ENCODE measurements at places on chromosomes 16 and 17. TPM values are rescaled to one million over a fixed set of nuclear protein-coding genes. Genes with fewer than 3 reads are reported as not detected.

KRT36 gene
- total RNA-seq: not detected

KRT39 gene
- total RNA-seq: not detected

ULK2 gene
- total RNA-seq: 6.0 TPM

MFAP4 gene
- total RNA-seq: 10.1 TPM

AANAT gene
- not detected for total RNA-seq

BRIP1 gene
- total RNA-seq: 4.6 TPM

CDH8 gene
- 1.2 TPM for total RNA-seq

CLEC18B gene
- total RNA-seq: 0.38 TPM

TMEM98 gene
- total RNA-seq: 14.8 TPM

PRAC2 gene
- total RNA-seq: not detected

GRB2 gene
- 128 TPM for total RNA-seq

PERCC1 gene
- not detected for total RNA-seq

TBC1D3K gene
- not detected for total RNA-seq

OMG gene
- total RNA-seq: not detected

SPNS3 gene
- not detected for total RNA-seq

EFNB3 gene
- total RNA-seq: 2.7 TPM

KRTAP9-4 gene
- not detected for total RNA-seq

ERCC4 gene
- 8.2 TPM for total RNA-seq

BCKDK gene
- total RNA-seq: 31.4 TPM

PRSS33 gene
- total RNA-seq: not detected

CACNG4 gene
- total RNA-seq: 0.08 TPM

PRDM7 gene
- not detected for total RNA-seq

FBXL19 gene
- 28.7 TPM for total RNA-seq

WSCD1 gene
- total RNA-seq: 1.5 TPM

AGRP gene
- not detected for total RNA-seq

NT5M gene
- 2.7 TPM for total RNA-seq

MYH2 gene
- total RNA-seq: not detected

RILP gene
- 16.5 TPM for total RNA-seq

CNTROB gene
- total RNA-seq: 12.4 TPM

HDAC5 gene
- total RNA-seq: 82.6 TPM

MGRN1 gene
- total RNA-seq: 25.6 TPM

KRTAP16-1 gene
- total RNA-seq: not detected

TEFM gene
- total RNA-seq: 3.6 TPM

BCL6B gene
- 0.56 TPM for total RNA-seq

TEX19 gene
- total RNA-seq: not detected

DBF4B gene
- 5.0 TPM for total RNA-seq

FAM20A gene
- total RNA-seq: 9.6 TPM

METRN gene
- 6.0 TPM for total RNA-seq

CEP95 gene
- 30.2 TPM for total RNA-seq

MED9 gene
- total RNA-seq: 11.5 TPM

ACSM2B gene
- not detected for total RNA-seq

C17orf113 gene
- 0.35 TPM for total RNA-seq

ABCC3 gene
- total RNA-seq: 20.9 TPM

C16orf86 gene
- 2.4 TPM for total RNA-seq

LPO gene
- not detected for total RNA-seq

MYH11 gene
- 128 TPM for total RNA-seq

TNFRSF13B gene
- not detected for total RNA-seq

FOXL1 gene
- total RNA-seq: 0.13 TPM

ANKRD40CL gene
- total RNA-seq: not detected

MMP2 gene
- total RNA-seq: 210 TPM

CBFA2T3 gene
- total RNA-seq: 0.18 TPM

CCDC40 gene
- total RNA-seq: 1.1 TPM

CUEDC1 gene
- total RNA-seq: 12.9 TPM

VTN gene
- total RNA-seq: not detected

NPIPA7 gene
- total RNA-seq: 9.0 TPM

TMED6 gene
- not detected for total RNA-seq
